ENCODE measurements at places on chromosomes 11 and 22.
A peak's percentile ranks its signal among the peaks of the same experiment; 100 is the strongest.

DNA sequence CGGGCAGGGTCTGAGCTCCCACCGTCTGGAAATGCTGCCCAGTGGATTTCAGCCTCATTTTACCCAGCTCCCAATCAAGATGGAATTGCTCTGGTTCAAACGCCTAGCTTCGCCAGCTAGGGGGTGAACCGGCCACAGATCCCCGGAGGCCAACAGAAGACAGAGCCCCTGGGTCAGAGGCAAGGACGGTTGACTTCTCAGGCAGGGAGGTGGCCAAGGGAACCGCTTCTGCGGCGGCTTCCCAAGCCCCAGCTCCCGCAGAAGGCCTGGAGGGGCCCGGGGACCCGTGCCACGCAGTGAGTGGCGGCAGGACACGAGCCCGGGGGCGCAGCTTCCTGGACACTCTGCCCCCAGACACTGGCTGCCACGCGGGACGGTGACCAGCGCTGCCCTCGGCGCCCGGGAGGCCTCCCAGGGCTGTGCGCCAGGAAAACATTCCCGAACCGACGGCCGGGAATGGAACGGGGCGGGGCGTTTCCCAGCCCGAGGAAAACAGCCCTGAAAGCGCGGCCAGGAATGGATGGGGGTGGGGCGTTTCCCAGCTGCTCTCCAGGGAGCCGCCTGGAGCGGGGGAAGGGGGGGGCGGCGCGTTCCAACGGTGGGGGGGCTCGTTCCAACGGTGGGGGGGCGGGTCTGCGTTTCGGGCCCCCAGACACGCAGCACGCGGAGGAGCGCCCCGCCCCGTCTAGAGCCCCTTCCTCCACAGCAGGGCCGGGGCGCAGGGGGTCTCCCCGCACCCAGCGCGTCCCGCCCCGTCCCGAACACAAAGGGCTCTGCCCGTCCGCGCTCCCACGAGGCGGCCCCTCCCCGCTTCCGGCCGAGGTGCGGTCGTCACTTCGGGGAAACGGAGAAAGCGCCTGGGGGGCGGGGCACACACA, 13.5 kb upstream of the B4GALNT4 start:
- peak; percentile 87 for DNase-seq

DNA sequence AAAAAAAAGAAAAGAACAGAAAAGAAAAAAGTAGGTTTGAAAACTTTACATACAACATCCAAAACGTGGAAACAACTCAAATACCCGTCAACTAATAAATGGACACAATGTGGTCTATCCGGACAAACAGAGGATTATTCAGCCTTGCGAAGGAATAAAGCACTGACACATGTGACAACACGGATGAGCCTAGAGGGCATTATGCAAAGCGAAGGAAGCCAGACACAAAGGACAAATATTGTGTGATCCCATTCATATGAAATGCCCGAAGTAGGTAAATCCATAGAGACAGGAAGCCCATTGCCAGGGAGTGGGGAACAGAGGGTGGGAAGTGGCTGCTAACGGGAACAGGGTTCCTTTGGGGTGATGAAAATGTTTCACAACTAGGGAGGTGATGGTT, 11.8 kb downstream of the RFPL1 start:
- DNase-seq, result no peak

GRCh38 chr11:9573775-9574621, 528 bp downstream of the WEE1 start:
- peak; percentile 9 for DNase-seq

GRCh38 chr11:101584655-101585054, 848 bp upstream of the TRPC6 start:
- DNase-seq, result no peak

DNA sequence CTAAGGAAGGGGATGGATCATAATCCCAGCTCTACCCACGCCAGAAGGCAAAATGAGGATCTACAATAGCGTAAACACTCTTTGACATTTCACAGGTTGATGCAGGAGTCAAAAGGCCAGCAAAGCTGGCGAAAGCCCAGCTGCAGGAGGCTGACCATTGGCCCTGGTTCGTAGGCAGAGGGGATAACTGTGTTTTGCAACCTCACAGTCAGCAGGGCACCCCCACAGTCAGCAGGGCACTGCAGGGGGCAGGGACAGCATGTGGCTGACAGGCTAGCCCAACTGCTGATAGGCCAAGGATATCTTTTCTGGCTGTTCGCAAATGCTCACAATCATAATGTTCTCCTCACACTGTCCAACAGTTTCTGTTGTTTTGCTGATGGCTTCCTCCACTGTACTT, 372.7 kb downstream of the BUD13 start:
- no peak for DNase-seq

DNA sequence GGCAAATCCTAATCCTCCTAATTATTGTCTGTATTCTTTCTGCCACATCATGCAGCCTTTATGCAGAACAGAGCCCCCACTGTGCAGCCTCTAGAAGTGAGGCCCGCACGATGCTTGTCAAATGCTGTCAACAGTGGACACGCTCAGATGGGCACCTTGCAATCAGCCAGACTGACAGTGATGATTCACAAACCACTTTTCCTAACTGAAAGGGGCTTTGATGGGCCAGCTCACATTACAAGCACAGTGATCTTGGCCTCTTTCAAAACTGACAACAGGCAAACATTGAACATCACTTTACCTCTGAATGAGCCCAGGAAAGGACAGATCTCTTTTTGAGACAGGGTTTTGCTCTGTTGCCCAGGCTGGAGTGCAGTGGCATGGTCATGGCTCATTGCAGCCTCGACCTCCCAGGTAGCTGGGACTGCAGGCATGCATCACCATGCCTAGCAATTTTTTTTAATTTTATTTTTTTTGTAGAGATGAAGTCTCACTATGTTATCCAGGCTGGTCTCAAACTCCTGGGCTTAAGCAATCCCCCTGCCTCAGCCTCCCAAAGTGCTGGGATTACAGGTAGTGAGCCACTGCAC, 18.0 kb upstream of the E2F8 start:
- no peak for DNase-seq

- no peak for DNase-seq
Observed at GRCh38 chr11:57605028-57605420, 7.5 kb downstream of the SERPING1 start.

DNA sequence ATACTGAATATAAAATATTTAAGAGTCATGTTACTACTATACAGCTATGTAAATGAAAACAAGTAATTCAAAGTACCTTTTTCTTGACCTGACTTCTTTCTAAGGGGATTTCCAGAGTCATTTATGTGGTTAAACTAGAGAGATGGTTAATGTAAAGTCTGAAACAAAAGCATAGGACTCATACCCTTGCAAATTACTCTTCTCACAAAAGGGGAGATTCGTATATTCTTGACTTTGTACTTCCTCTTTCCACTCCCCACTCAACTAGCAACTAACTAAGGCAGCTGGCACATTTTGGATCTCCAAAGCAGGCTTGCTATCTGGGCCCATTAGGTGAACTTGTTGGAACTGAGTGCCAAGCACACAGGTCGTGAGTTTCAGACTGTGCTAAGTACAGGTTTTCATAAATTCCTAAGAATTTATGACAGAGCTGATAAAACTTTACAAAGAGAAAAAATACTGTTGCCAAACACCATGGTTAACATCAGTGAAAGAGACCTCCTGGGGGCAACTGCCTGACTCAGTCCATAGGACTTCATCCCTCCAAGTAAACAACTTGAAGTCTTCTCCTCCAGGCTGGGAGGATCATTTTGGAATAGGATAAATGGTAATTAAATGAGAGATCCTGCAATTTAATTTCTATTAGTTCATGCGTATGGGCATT, 77.0 kb upstream of the DDI1 start:
- DNase-seq, result no peak

GRCh38 chr22:47166446-47167016, 404.1 kb downstream of the TBC1D22A start:
- DNase-seq, result no peak

DNA sequence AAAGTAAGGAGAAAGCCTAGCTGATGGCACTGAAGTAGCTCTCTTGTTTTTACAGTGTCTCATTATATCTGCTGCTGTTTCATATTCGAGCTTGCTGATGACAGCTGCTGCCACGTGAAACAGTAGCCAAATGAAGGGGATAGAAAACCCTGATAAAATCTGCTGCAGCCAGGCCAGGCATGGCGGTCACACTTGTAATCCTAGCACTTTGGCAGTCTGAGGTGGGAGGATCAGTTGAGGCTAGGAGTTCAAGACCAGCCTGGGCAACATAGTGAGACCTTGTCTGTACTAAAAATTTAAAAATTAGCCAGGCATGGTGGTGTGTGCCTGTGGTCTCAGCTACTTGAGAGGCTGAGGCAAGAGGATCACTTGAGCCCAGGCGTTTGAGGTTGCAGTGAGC, 13.4 kb downstream of the IFT46 start:
- DNase-seq, result no peak

DNA sequence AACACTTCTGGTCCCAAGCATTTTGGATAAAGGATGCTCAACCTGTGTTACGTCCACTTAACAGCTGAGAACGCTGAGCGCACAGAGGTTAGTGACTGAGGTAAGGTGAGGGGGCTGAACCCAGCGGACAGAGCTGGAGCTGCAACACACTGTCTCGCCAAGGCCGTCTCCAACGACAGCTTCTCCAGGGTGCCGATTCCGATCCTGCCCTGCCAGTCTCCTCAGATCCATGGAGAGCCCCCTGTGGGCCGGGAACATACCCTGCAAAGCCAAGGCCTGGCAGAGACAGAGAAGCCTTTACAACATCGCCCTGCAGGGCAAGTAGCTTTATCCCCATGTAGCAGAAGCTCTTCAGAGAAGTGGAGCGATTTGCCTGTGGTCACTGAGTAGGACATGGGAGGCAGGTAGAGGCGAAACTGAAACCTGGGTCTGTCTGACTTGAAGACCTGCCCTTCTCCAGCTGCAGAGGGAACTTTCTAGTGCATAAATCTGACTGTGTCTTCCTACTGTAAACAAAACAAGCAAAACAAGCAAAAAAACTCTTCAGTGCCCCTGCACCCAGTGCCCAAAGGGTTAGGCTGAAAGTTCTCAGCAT, 72.8 kb downstream of the SCUBE1 start:
- no peak for DNase-seq

DNA sequence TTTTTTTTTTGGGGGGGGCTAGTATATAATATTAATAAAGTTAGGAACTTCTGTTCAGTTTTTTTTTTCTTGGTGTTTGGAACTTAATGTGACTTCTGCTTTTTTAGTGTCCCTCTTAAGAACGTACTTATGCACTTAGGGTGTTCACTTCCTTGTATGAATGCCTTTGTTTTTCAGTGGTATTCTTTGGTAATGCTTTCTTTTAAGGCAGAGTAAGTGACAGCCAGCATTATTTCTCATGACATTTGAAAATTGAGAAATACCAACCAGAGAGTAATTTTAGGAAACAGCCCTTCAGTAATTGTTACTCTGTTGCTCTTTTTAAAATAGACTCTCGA, 2.4 kb downstream of the GRK3 start:
- DNase-seq, result no peak

- DNase-seq, result no peak
Observed at GRCh38 chr22:28497188-28497587, 182.5 kb downstream of the TTC28 start.

- DNase-seq, result no peak
Observed at GRCh38 chr22:47943729-47944700, 1181.6 kb downstream of the TBC1D22A start.

DNA sequence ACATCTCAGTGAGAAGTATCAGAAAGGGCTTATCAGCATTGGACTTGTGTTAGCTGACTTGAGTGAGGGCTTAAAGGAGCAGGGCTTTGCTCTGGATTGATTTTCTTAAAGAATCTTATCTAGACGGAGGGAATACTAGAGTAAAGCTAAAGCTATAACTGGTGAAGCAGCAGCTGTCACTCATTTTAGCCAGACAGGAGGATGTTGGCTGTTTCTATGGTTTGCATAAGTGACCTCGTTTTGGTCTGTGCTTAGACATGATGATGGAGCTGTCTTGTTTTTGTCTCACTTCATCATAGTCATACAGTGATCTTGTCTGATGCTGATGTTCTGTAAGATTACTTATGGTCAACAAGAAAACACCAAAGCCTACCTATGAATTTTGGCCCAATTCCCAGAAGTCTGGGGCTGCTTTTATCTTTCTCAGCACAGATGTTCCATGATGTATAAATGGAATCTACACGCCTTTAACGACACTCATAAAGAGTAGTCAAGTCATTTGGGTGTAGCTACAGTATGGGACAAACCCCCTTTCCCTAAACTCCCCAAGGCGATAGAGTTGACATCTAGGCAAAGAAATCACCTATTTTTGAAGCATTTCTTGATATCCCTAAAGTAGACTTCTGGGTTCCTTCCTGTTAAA, 77.5 kb upstream of the UCP3 start:
- DNase-seq, result no peak

- no peak for DNase-seq
Observed at GRCh38 chr11:10371926-10372641, 67.2 kb downstream of the ADM start.

DNA sequence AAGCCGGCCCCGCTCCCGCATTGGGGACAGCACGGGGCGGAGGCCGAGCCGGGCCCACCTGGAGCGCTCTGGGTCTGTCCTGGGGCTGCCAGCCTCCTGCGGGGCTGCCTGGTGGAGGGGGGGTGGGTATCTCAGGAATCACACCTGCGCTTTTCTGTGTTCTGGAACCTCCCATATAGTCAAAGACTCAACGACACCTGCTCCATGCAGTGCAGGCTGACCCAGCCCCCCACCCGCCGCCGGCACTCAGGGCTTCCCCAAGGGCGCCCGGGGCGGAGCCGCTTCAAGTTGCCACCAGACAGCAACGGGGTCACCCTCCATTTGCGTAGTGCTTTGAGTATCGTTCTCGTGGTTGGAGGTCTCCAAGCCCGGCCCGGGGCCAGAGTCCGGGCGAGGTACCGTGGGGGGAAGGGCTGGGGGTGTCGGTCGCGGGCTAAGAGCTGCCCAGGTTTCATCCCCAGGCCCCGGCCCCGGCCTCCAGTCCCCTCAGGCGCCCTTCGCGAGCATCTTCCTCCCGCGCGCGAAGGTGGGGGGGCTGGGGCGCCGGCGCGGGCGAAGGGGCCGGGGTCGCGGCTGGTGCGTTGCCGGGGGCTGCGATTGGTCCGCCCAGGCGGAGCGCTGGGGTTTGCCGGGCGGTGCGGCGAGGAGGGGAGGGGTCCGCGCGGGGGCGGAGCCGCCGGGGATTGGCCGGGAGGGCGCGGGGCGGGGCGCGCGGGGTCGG, 6.6 kb downstream of the TSPAN4 start:
- peak; percentile 46 for DNase-seq

Data from CD4-positive, alpha-beta T cell treated with Interleukin-1 beta for 1 hour (primary cell).